ENCODE measurements at places on chromosomes 12 and 14.

DNA sequence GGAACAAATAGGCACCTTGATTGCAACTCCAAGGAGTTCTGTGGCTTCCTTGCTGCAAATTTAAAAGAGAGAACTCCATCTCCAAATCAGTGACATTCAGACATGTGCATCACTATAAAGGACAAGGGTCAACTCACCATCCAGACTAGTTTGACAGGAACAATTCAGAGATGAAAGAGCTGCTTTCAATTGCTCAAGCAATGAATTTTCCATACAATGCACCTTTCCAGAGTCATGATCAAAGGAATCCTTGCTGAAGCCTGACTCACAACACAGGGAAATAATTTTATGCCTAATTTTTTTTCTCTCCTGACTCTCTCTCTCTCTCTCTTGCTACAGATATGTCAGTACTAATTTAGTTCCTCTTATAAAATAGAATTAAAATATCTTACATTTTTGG, 380.5 kb upstream of the GARIN6 start:
- no peak for DNase-seq

- DNase-seq, result no peak
These were observed 20.1 kb downstream of the NID2 start for GRCh38 chr14:52048641-52049204.

DNA sequence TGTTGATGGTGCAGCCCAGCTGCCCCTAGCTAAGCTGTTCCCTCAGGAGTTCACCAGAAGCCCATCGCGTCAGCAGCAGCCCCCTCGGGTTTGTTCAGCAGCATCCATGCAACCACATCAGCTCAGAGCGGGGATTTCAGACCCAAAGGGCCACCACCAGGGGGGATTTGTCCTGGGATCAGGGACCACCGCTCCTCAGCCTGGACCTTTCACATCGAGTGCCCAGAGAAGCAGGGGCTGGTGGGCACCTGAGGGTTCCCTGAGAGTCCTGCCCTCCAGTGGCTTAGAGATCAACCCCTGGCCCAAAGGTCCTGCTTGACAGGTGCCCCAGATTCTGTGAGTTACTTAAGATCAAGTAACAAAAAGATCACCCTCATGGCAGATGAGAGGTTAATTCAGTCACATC, 65.9 kb upstream of the C14orf180 start:
- DNase-seq, result no peak

GRCh38 chr12:78870539-78870938, 6.0 kb downstream of the SYT1 start:
- no peak for DNase-seq

- no peak for DNase-seq
These were observed 3.5 kb downstream of the FMNL3 start for GRCh38 chr12:49703647-49704137.

GRCh38 chr12:104761091-104761490, 197.0 kb downstream of the SLC41A2 start:
- no peak for DNase-seq

GRCh38 chr12:113659015-113659414, 187.3 kb upstream of the LHX5 start:
- no peak for DNase-seq

- no peak for DNase-seq
These were observed 8.8 kb downstream of the ATP5MC2 start for GRCh38 chr12:53667080-53667479.

GRCh38 chr12:102232446-102232845, 34.8 kb upstream of the PMCH start:
- DNase-seq, result no peak

- DNase-seq, result no peak
These were observed 58.6 kb upstream of the TMEM263 start for GRCh38 chr12:106897082-106897481.

GRCh38 chr12:52147964-52148463, 43.8 kb downstream of the KRT80 start:
- DNase-seq, result no peak

GRCh38 chr12:107372229-107372658, 278.9 kb upstream of the CRY1 start:
- DNase-seq, result no peak

DNA sequence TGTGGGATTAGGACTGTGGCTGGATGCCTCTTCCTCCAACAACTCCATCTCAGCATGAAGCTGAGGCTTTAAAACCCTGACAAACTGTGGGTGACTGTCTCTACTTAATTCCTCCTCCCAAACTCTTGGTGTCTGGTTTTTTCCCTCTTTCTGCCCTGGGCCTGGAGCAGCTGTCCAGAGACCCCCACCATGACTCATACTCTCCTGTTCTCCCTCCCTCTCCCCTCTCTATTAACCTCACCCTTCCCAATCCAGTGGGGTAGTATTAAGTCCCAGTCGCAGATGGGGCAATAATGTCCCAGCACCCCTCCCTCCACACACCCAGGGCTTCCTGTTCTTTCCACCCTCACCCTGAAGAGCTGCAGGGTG, 2.0 kb upstream of the DNAJC14 start:
- no peak for DNase-seq

GRCh38 chr12:91094957-91095356, 16.3 kb downstream of the LUM start:
- no peak for DNase-seq

DNA sequence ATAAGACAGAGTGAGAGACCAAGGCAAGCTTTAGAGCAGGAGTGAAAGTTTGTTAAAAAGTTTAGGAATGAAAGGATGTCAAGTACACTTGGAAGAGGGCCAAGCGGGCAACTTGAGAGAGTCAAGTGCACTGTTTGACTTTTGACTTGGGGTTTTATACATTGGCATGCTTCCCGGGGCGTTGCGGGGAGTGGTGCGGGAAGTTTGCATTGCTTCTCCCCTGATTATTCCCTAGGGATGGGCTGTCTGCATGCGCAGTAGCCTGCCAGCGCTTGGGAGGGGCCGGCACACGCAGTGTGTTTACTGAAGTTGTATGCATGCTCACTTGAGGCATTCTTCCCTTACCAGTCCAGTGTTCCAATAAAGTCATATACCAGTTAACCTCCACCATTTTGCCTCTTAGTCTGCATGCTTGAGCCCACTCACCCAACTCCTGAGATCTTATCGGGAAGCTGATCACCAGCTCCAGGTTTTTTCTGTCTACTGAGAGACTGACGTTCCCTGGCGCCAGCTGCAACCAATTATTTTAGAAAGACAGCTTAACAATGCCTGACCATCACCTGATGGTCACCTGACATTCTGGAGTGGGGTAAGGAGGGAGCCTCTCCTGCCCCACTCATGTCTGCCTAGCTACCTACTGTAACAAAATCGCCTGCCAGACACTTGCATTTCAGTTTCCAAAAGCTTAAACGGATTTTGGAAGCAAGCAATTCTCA, 53.2 kb downstream of the DACT1 start:
- DNase-seq, result no peak

GRCh38 chr12:96493106-96493505, 3.7 kb downstream of the CFAP54 start:
- no peak for DNase-seq

- DNase-seq, result no peak
These were observed 13.5 kb upstream of the ATG14 start for GRCh38 chr14:55425091-55425490.

- no peak for DNase-seq
These were observed 229.4 kb downstream of the ZFP36L1 start for GRCh38 chr14:68563251-68564131.

DNA sequence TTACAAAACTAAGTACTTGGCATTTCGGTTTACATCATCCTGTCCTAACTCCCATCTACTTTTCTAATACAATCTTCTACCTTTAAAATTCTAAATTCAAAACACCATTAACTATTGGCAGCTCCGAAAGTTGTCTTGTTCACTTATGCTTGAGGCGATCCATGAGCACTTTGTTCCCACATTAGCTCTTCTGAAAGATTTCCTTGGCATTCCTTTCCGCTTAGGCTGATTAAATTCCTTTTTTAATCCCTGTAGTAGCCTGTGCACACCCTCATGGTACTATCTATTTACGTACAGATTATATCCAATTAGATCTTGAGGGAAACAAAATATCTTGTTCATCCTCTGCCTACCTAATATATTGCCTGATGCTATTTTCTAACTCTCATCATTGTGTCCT, 480.7 kb downstream of the PRKD1 start:
- no peak for DNase-seq

DNA sequence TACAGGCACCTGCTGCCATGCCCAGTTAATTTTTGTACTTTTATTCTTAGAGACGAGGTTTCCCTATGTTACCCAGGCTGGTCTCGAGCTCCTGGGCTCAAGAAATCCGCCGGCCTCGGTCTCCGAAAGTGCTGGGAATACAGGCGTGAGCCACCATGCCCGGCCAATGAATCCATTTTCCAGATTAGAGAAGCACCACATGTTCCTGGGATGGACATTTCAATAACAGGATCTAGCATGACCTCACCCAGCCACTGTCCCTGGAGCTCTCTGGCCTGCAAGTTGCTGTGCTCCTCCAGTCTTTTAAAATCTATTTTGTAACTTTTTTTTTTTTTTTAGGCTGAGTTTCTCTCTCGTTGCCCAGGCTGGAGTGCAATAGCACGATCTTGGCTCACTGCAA, 2.2 kb downstream of the GPR132 start:
- no peak for DNase-seq

GRCh38 chr12:91347481-91348214, 165.0 kb upstream of the DCN start:
- no peak for DNase-seq

- no peak for DNase-seq
These were observed 112.2 kb upstream of the FKBP4 start for GRCh38 chr12:2682296-2683251.

DNA sequence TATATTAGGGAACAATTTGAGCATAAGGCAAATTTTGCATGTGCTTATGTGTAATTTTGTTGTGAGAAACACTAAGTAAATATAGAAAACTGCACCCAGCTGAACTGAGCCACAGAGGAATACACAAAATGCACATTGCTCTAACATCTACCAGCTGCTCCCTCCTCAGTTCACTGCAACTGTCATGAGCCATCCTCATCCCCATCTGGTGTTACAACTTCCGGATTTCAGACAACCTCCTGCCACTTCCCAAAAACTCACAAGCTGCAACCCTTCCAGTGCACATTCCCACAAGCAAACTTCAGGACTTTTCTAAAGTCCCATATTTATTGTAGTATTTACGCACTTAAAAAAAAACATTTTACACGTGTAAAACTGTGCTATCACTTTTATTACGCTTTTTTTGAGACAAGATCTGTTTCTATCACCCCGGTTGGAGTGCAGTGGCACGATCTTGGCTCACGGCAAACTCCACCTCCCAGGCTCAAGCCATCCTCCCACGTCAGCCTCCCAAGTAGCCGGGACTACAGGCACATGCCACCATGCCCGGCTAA, 169.1 kb upstream of the TBX3 start:
- no peak for DNase-seq

DNA sequence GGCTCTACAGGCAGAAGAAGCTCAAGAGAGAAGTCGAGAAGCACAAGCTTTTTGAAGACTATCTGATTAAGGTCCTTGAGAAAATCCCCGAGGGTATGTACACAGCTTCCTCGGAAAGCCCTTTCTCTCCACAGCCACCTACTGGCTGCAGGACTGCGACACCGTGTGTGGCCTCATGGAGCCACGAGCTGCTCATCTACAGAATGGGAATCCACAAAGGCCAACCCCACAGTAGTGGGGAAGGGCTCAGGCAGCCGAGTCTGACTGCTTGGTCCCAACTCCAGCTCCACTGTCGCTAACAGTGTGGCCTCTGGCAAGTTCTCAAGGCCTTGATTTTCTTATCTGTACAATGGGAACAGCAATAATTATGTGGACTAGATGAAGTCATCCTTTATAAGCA, 2.5 kb downstream of the CCDC197 start:
- no peak for DNase-seq

- no peak for DNase-seq
These were observed 15.4 kb downstream of the BHLHE41 start for GRCh38 chr12:26109343-26109881.

GRCh38 chr12:56461235-56462159, 6.9 kb upstream of the SPRYD4 start:
- DNase-seq, result no peak

DNA sequence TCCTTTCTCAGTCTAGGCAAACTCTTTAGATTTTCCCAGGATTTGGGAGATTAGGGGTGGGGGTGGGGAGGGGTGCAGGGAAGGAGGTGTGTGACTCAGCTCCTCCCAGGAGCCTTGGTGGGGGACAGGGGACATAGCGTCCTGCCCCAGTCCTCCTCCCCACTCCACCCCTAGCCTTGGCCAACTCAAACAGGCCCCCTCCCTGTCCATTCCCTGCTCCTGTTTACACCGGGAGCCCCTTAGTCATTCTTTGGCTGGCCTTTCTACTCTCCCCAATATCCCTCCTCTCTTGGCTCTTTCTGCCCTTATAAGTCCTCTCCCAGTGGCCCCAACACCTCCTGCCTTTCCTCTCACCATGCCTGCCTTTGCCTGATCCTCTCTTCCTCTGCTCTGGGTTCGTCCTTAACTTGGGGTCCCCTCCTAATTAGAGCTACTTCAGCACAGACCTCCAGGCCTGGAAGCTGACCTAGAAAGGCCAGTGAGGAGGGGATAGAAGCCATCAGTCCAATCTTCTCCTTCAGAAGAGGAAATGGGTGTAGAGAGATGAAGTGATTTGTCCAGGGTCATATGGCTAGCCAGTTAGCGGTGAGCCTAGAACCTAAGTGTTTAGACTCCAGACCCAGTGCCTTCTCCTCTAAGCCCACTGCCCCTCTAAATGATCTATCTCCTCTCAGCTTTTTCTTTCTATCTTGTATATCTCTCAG, 2.3 kb upstream of the ITGA5 start:
- DNase-seq, result no peak

DNA sequence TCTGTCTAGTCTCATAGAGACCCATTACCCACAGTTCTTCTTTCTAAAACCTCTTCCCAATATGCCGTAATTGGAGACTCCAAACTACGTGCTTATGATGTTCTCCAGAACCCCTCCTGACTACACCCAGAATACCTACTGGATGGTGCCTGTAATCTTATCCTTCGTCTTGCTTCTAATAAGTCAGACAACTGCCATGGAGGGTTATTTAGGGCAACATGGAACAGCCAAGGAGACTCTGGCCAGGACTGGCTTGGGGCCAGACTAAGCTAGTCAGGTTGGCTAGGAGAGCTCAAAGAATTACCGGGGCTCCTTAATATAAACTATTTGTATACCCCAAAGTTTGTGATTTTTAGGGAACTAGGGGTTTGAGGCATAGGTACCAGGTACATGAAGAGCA, 6.8 kb downstream of the PFKM start:
- no peak for DNase-seq

DNA sequence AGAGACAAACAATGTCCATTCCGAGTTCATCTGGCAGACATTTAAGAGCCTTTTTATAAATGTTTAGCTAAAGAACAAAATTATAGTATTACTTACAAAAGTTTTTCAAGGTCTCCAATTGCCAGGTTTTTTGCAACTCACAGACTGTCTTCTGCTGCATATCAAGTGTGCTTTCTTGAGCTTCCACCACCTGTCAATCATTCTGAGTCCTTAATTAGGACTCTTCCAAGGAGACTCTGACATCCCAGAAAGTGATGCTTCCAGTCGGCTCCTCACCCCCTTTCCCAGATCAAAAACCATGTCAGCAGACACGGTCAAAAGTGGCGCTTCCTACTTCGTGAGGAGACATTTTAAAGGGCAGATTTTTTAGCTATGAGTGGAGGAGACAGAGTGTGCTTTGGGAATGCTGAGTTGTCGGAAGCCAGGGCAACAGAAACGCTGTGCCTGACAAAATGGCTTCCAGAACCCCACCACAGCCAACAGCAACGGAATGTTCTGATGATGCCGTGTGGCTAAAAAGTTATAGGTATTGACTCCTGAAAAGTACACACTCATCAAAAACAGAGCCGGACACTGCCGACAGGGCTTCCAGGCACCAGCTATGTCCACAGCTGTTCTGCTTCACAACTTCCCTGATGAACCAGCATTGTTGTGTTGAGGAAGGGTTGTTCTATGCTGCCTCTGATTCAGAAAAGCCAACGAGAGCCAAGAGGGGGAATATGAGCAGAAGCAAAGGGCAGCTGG, 116.1 kb upstream of the SLC35F4 start:
- DNase-seq, result no peak
